ENCODE measurements at places on chromosomes 7 and 10. TPM values are rescaled to one million over a fixed set of nuclear protein-coding genes. Genes with fewer than 3 reads are reported as not detected.
A peak's percentile ranks its signal among the peaks of the same experiment; 100 is the strongest.

HOXA7 gene
- polyA plus RNA-seq = 15.0 TPM

DNA sequence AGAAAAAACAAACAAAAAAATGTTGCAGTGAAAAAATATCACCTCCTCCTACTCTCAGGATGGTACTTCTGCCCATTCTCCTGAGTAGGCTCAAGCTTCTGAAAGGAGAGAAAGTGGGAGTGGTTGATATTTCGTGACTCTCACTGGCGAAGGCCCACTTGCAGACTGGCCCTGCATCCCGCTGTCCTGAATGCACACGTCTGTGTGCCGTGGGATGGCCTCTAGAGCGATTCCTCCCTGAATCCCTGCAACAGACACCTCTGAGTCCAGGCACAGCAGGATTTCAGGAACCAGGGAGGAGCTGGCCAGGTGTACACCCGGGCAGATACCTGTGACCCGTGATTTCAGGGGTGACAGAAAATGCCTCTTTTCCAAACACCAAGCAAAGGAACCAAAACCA lies 319.2 kb downstream of the DPP6 start:
- no peak for DNase-seq

HTR5A gene
- polyA plus RNA-seq = not detected

GRCh38 chr10:127081851-127082345 lies 114.5 kb downstream of the INSYN2A start:
- no peak for DNase-seq

DNA sequence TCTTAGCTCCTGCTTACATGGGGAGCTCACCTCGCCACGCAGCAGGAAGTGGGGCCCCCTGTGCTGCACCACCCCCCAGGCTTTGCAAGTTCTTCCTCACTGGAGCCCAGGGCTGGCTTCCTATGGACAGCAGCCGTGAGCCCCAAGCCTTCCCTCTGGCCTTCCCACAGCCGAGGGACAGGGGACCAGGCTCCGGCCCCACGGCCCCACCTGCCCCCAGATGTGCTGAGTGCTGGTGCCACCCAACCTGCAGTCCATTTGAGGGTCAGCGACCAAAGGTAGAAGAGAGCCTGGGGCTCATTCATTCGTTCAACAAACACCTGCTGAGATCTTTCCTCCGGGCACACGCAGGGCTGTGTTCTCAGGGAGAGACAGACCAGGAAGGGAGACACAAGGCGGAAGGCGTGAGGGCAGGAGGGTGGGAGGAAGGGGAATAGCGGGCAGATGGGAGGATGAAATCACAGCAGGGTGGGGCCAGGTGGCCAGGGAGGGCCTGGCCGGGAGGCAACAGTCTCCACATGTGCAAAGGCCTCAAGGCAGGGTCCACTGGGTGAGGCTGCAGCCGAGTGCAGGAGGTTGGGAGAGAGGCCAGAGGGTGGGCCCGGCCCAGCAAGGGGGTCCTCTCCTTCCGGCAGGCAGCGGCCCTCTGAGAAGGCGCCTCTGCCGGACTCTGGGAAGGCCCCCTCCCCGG lies 100.1 kb downstream of the FOXL3 start:
- no peak for DNase-seq

GRCh38 chr7:25529320-25529719 lies 301.0 kb upstream of the NPVF start:
- DNase-seq = no peak

- peak; percentile 71 for DNase-seq
Measured at GRCh38 chr10:689452-690371, at the start of gene DIP2C. Gene DIP2C (minus strand): TSS chr10:689668. CDS start chr10:689578, 90 bp downstream.

DNA sequence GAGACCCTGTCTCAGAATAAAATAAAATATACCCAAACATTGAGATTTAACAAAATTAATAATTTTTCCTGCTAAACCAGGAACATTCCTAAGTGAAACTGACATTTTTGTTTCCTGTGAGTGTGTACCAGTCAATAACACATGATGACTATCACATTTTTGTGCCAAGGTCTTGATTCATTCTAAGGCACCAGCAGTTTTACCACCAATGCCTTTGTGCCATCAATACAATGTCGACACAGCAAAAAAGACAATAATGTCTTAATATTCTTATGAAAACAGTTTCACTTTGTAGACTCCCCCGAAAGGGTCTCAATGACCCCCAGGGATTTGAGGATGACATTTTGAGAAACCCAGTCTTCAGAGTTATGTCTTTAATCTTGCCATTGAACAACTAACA lies 7.2 kb upstream of the CADPS2 start:
- no peak for DNase-seq

DNA sequence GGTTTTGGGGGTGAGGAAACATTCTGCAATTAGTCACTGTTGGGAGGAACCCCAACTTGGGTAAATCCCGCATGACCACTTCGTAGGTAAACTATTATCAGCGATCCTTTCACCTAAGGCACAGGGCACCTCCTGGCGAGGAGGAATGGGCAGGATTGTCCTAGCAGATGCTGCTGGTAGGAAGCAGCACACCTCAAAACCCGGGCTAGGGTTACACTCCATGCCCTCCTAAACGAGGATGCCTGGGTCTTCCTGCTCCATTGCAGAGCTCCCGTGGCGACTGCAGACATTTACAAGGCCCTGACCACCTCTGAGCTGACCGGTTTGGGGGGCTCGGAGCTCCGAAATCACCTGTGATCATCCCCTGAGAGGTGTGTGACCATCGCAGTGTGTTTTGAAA lies 92.3 kb downstream of the FAM171A1 start:
- no peak for DNase-seq

- no peak for DNase-seq
Measured at GRCh38 chr7:17019106-17019505, 137.3 kb upstream of the AGR3 start.

GRCh38 chr10:32692174-32692573 lies 246.2 kb downstream of the CCDC7 start:
- no peak for DNase-seq

DNA sequence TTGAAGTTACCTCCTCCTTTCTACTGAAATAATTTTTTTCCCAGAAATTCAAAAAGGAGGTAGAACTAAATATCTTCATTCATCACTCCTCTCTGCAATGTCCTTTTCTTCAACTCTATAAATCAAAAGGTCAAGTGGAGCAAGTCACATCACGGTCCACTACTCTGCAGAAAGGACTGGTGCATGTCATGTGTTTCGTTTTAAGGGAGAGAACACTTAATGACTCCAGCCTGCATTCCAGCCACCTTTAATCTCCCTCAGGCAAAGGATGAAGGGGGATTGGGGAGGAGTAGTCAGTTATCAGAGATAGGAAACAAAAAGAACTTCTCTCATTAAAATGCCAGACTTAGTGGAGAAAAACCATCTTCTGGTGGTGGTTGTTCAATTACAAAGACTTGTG lies 78.9 kb downstream of the ANK3 start:
- no peak for DNase-seq

GRCh38 chr7:50339990-50340500 lies 35.5 kb downstream of the IKZF1 start:
- DNase-seq = no peak

- DNase-seq = no peak
Measured at GRCh38 chr10:23499372-23500132, 60.7 kb downstream of the OTUD1 start.

GRCh38 chr7:117791877-117792780 lies 81.1 kb downstream of the CTTNBP2 start:
- no peak for DNase-seq

DNA sequence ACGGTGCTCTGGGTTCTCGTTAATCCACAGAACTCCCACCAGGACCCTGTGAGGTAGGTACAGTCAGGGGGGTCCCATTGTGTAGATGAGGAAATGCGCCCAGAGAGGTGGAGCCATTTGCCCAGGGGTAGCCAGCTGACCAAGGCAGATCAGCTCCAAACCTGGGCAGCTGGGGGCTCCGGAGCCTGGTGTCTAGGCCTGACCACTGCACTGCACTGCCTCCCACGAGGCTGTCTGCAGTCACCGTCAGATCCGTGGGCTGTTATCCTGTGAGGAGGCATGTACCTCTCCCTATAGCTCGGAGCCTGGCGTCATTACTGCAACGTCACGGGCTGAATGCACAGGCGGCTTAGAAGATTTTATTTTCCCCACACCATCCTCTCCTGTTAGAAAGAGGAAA lies 411.8 kb upstream of the FOXK1 start:
- no peak for DNase-seq

GRCh38 chr10:50679149-50679548 lies 55.4 kb upstream of the SGMS1 start:
- no peak for DNase-seq

- no peak for DNase-seq
Measured at GRCh38 chr10:77949167-77949566, 22.6 kb upstream of the DLG5 start.

DMTF1 gene
- polyA plus RNA-seq = 88.3 TPM

DNA sequence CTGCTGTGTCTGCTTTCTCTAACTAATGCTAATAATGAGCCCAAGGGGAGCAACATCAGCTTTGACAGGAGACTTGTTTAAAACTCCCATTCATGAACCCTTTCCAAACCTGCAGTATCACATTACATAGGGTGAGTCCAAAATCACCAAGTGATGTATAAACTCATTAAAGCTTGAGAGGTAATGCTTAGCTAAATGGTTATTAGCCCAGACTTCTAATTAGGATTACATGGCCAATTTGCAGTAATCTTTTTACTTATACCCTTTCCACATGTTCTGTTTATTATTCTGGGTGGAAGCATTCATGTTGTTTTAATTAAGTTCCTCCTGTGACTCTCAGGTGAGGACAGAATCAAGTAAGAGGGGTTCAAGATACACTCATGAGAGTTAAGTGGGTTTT lies 17.5 kb downstream of the ZNF138 start:
- no peak for DNase-seq

- no peak for DNase-seq
Measured at GRCh38 chr7:33868166-33868565, 37.2 kb upstream of the BMPER start.

GRM3 gene
- 0.07 TPM for polyA plus RNA-seq

EMX2 gene
- polyA plus RNA-seq = 6.2 TPM

GRCh38 chr10:2858452-2858851 lies 208.9 kb upstream of the PFKP start:
- no peak for DNase-seq

GRCh38 chr7:116334555-116334954 lies 124.2 kb downstream of the TES start:
- no peak for DNase-seq

DNA sequence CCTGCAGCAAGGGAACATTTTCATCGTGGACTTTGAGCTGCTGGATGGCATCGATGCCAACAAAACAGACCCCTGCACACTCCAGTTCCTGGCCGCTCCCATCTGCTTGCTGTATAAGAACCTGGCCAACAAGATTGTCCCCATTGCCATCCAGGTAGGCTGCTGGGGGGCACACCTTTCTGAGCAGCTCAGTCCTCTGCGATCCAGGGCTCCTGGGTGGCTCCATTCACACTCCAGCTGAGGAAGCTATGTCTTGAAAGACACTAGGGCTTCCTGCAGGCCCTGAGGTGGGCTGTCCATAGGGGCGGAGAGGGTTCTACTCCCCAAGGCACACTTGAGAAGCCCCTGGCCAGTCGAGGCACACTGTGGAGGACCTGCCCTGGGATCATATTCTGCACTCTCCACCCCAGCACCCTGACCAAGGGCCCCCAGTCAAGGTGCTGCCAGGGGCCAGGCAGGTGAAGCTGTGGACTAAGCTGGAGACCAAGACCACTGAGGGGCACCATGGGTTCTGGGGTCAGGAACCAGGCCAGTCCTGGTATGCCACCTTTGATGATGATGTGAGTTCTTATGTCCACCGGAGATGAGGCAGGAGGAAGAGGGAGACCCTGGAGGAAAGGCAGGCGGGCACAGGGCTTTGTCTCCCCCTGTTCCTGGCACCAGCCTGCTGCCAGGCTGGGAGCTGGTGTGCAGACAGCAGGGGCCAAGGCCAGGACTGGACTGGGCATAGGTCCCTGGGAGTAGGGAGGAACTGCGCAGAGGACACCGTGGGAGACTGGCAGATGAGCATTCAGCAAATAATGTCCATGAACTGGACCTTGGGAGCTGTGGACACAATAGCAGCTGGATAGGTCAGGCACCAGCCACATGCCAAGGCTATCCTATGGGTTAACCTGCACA lies 54.8 kb downstream of the ALOX5 start:
- no peak for DNase-seq

GRCh38 chr7:117411539-117411938 lies 15.8 kb downstream of the ASZ1 start:
- no peak for DNase-seq

TAS2R3 gene
- 0.35 TPM for polyA plus RNA-seq

- no peak for DNase-seq
Measured at GRCh38 chr7:105277341-105277740, 111.4 kb downstream of the SRPK2 start.

GRCh38 chr7:132685277-132685676 lies 109.0 kb upstream of the PLXNA4 start:
- no peak for DNase-seq

DNA sequence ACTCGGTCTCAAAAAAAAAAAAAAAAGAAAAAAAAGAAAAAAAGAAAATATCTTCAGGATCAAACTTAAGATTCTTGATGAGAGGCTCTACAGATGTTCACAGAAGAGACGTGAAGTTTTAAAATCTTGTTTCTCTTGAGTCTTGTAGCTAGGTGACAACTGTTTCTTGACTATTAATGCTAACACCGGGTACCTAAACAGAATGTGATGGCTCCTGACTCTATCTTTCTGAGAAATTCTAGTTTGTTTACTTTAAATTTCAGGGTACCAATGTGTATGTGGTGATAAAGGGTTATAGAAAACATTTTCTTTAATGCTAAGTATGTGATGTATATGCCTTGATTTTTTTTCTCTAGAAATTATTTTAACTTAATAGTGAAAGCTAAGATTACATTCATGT lies 61.0 kb downstream of the DAGLB start:
- no peak for DNase-seq

DNA sequence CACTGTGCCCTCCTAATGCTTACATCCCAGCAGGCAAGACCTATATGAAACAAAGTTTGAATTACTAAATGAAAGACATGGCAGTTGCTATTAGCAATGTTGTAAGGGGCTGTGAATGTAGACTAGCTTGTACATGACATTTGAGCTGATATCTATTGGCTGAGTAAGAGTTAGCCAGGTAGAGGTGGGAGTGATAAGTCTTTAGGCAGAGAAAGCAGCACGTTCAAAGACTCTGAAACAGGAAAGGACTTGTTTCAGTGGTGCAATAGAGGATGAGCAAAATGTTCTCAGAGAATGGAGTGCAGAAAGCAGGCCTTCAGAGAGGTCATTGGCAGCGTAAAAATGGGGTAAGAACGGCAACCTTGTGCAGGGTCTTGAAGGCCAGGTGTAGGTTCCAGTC lies 687.6 kb downstream of the AUTS2 start:
- DNase-seq = no peak

PAPOLB gene
- polyA plus RNA-seq = not detected

HOXA13 gene
- 1.1 TPM for polyA plus RNA-seq

- DNase-seq = no peak
Measured at GRCh38 chr10:20492447-20492846, 404.7 kb downstream of the NEBL start.

GRCh38 chr10:72162978-72163377 lies 52.8 kb upstream of the ANAPC16 start:
- no peak for DNase-seq

- no peak for DNase-seq
Measured at GRCh38 chr10:101282947-101283346, 53.7 kb upstream of the LBX1 start.
